ENCODE measurements at places on chromosomes 11 and 22.

DNA sequence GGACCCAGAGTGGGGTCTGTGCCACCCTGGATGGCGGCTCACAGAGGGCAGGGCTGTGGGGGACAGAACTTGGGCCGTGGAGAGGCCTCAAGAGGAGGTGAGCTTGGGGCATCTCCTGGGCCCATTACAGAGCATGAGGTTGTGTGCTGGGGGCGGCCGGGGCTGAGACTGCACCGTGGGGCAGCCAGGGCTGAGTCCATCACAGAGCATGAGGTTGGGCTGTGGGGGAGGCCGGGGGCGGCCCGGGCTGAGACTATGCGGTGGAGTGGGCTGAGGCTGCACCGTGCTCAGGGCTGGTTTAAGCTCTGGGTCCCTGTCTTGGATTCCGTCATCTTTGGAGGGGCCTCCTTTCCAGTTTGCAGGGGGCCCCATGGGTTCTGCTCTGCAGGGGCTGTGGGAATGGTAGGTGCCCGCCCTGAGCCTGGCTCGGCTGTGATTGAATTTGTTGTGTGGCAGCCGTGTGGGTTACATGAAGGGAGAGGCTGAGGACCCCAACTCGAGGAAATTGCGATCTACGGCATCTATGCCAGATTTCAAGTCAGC is 38.1 kb upstream of the MUC5AC start:
- DNase-seq: no peak

DNA sequence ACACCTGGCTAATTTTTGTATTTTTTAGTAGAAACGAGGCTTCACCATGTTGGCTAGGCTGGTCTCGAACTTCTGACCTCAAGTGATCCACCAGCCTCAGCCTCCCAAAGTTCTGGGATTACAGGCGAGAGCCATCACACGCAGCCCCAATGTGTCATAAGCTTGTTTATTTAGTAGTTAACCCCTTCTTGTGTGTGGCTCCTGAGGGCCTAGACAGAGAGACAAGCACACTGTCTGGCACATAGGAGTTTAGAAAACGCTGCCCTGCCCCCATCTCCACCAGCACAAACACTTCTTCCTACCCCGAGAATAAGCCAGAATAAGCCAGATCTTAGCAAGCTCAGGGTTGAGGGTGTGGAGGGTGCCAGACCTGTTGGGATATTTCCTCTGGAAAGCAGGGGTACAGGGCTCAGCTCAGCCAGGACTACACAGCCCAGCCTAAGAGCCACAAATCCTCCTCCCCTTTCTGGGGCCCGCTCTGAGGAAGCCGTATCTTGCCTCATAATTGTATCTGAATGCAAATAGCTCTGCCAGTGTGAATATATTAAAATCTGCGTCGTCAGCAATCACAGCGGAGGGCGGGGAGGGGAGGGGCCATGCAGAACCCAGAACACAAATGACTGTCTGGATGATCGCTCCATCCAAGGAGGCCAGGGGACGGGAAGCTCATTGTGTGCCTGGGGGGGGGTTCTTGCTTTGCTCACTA is 247.3 kb downstream of the MN1 start:
- no peak for DNase-seq

DNA sequence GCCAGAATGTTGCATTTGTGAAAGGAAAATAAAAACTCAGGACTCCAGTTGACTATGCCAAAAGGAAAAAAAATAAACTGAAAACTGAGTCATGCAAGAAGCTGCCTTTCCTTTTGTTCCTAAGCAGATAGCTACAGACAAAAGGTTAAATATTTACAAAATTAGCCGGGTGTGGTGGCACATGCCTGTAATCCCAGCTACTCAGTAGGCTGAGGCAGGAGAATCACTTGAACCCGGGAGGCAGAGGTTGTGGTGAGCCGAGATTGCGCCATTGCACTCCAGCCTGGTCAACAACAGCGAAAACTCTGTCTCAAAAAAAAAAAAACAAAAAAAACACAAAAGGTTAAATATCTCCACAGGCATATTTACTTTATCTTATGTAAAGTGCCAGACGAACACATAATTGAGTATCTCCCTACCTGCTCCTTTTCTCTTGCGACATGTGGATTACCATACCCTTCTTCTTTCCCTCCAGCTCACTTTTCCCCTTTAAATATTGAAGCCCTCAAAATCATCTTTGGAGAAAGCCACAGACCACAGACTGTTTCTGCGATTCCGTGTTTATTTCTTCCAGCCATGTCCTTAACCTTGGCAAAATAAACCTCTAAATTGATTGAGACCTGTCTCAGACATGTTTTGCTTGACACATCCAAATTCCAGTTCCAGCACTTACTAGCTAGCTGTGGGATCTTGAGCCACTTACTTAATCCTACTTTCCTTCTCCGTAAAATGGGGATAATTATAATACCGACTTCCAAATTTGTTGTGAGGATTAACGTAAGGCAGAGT is 2.3 kb upstream of the SMPD1 start:
- no peak for DNase-seq

DNA sequence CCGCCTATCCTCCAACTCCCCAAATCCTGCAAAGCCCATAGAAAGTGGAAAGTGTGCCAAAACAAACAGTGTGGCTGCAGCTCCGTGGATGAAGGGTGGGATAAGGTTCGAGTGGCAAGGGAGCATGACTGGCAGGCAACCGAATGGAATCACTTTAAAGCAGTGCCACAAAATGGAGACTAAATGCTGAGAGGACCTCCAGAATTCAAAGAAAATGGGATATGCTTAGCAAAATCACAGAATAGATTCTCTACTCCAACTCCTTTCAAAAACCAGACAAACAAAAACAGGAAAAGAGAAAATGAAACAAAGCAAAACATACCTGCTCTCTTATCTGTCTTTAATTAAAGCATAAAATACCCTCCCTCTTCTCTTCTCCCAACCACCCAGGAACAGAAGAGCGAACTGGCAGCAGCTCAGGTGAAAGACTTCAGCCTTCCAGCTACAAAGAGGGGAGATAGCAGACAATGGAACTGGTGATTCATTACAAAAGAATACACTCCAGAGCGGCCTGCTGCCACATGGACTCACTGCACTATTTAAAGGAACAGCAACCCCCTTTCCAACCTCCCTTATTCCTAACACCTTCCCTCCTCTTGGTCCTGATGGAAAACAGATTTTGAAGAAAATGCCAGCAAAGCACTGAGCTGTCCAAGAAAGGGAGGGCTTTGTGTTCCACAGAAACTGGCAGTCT is 118.5 kb downstream of the APOL5 start:
- DNase-seq: no peak

DNA sequence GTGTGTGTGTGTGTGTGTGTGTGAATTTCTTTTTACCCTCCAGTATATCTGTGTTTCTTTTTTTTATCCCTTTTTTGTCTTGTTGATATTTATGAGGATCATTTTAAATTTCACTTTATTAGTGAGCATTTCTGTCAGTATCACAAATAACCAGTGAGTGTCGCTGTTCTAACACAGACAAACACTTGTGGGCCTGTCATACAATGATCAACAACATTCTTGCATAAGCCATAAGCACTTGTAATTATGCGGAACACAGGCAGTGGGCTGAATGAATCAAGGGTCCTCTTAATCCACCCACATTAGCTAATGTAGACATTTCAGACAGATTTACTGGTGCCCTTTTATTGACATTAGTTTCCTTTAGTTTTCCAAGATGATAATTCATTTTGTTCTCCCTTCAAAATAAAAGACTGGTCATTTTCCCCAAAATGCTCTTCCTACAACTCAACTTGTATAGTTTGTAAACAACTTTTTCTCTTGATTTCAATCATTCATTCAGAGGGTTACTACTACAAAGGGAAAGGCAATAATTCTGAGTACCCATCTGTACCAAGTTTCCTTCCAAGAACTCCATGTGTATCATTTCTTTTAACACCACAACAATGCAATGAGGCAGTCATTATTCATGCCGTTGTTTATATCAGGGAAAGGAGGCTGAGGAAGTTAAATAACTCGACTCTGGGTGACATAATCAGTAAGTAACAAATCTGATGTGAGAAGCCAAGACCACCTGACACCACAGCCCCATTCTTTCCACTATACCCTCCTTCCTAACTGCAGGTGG is 34.5 kb upstream of the ANO3 start:
- DNase-seq: no peak

GRCh38 chr11:130390071-130390758 is 38.2 kb downstream of the ADAMTS8 start:
- no peak for DNase-seq

GRCh38 chr22:44755956-44756361 is 3.6 kb downstream of the ARHGAP8 start:
- no peak for DNase-seq

- DNase-seq: no peak
Observed at GRCh38 chr11:114215871-114216795, 80.1 kb upstream of the NNMT start.

DNA sequence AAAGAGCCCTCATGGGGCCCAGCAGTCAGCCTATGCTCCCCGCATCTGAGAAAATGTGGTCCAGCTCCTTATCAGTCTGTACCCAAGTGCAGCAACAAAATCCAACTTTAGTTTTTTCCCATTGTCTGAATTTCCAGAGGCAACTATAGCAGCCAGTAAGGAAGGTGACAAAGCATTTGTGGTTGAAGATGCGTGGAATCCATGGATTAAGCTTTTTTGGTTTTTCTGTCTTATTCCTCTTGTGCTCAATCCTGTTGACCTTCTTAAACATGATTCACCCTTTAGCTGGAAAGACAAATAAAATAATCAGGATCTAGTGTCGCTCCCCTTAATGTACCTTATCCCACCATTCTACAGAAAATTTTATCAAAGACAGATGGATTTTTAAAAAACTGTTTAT is 14.3 kb downstream of the GDPD4 start:
- DNase-seq: no peak

DNA sequence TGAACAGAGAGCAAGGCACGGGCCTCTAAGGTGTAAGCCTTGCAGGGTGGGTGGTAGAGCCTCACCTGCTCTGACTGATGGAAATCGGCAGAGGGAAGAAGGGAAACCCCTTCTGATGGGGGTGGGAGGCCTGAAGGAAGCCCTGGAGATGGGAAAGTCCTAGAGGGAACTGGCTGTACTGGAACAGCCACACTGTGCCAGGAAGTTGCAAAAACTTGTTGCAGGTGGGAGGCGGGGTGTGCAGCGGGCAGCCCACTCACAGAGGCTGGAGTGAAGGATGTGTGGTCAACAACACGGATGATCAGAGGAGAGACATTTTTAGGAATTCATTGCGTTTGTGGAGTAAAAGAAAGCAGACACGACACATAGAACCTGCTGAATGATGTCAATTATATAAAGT is 91.3 kb downstream of the ZC3H12C start:
- no peak for DNase-seq

DNA sequence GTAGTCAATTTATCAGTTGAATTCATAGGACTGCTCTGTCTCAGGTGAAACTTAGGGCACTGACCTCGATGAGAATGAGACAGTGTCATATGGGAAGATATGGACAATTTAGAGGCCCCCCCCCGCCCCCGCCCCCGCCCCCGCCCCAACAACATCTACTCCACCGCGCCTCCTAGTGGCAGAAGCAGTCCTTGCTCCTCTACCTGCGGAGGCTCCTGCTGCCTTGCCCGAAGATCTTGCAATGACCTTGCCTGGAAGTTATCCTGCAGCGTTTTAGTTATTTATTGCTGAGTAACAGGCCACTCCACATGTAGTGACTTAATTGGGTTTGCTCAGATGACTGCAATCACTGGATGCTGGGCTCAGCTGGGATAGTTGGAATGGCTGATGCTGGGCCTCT is 15.2 kb downstream of the SERPINH1 start:
- DNase-seq: peak; percentile 40

DNA sequence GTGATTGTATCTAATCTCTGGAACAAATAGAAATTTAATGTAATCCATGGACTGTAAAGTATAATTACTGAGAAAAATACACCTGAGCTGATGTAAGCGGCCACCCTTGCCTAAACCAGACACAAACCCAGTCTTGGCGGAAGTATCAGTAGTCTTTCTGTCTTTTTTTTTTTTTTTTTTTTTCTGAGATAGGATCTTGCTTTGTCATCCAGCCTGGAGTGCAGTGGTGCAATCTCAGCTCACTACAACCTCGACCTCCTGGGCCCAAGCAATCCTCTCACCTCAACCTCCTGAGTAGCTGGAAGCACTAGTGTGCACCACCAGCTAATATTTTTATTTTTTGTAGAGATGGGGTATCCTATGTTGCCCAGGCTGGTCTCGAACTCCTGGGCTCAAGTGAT is 5.5 kb upstream of the CXCR5 start:
- DNase-seq: no peak

GRCh38 chr11:102171101-102171500 is 60.9 kb downstream of the YAP1 start:
- no peak for DNase-seq

Data from stimulated activated CD8-positive, alpha-beta memory T cell treated with anti-CD3 and anti-CD28 coated beads, Interleukin-4, amount 100 ng/mL, for 1 hour (primary cell).